ENCODE measurements at places on chromosomes 13 and 19.

GRCh38 chr19:13329766-13330165 lies 176.5 kb downstream of the CACNA1A start:
- no peak for DNase-seq

- no peak for DNase-seq
Observed at GRCh38 chr13:41273831-41274441, 10.6 kb upstream of the MTRF1 start.

GRCh38 chr19:54959840-54960239 lies 6.3 kb upstream of the NLRP2 start:
- DNase-seq = peak; percentile 24

DNA sequence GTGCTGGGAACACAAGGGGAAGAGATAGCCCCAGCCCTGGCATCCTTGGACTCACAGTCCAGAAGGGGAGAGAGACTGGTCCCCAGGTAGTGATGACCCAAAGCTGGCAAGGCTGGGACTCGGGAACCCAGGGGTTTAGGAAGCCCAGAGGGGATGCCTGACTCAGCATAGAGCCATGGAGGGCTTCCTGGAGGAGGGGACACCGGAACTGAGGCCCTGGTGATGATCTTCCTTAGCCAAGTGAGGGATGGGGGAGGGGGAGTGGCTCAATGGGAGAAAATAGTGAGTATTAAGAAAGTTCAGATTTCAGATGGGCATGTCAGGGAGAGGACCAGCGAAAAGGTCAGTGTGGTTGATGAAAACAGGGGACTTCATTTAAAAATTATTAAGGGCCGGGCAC lies 26.8 kb downstream of the EXOC3L2 start:
- DNase-seq = no peak

- DNase-seq = no peak
Observed at GRCh38 chr13:34933349-34933748, 8.7 kb upstream of the NBEA start.

GRCh38 chr13:87274209-87274819 lies 396.9 kb upstream of the SLITRK5 start:
- DNase-seq = peak; percentile 39

GRCh38 chr19:19817357-19817756 lies 4.2 kb downstream of the ZNF506 start:
- DNase-seq = peak; percentile 52

DNA sequence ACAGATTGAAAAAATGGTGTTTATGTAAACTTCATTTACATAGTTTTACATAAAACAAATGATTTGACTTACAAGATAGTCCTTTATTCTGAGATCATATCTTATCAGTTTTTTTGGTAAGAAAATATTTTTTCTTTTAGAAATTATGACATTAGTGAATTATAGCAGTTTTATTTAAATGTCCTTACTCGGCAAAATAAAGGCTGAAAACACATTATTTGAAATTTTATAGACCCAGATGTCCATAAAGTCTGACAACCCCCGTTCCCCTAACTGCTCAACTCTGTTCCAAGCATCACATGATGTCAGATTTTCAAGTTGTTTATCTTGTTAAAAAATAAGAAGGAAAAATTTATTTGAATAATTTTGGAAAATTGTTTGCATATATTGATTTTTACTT lies 46.7 kb upstream of the RFC3 start:
- DNase-seq = no peak

DNA sequence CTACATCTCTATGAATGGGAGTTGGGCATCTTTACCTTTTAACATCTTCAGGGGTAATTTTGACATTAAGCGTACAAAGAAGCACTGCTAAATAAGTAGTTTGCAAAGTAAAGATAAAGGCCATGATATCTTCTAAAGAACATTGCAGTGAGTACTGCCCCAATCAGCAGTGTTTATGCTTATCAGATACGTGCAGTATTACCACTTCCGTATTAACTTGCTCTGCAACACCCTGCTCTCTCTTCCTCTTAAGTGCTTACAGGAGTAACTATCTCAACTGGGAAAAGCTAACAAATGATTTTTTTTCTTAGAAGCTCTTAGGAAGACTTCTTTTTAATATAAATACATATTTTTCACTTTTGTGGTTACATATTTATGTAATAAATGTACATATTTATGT lies 793.7 kb upstream of the SLC10A2 start:
- DNase-seq = no peak

DNA sequence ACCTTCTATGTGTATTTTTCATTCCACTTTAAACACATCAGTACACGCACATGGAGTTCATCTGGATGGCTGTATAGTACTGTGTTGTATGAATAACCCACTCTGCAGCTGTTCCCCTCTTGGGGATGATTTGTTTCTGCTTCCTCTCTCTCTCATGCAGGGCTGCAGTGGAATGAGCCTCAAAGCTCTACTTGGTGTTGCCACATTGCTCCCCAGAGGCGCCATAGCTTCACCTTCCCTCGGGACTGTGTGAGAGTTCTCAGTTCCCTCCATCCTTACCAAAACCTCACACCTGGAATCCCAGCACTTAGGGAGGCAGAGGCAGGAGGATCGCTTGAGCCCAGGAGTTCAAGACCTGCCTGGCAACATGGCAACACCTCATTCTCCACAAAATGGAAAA lies 28.4 kb upstream of the GPR183 start:
- no peak for DNase-seq

DNA sequence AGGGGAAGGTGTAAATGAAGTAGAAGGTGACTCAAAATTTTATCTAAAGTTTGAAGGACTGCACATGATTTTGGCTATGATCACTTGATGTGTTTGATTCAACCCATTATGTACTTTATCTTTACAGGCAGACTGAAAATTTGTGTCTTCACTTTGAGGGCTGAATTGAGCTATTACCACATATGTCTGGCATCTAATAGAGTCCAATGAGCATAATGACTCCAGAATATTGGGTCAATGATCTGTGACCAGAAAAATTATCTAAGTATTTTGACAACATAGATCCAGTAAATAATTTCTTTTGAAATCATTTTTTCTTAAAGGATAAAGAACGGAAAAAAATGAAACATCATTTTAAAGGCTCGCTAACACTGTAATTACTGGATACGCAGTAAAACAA lies 2810.0 kb downstream of the PCDH9 start:
- DNase-seq = no peak

GRCh38 chr19:54429176-54429495 lies 13.9 kb downstream of the TTYH1 start:
- DNase-seq = no peak
